GM19239 (cell line): ENCODE measurements at places on chromosomes 2 and 18.

DNA sequence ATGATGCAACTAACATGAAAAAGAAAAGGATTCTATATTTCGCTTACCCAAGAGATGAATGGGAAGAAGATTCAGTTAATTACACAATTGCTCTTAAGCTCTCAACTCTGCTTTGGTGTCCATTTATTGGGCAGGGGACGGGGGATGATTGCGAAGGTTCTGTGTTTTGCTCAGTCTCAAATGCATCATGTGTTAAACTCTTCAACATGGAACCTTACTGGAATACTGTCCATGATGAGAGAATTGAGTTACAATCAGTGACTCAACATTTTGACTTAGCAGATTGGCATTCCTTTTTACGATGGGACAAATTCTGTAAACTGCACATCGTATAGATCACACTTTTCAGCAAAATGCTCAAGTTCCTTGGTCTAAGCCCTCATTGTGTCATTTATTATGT, 135.6 kb downstream of the RBMS1 start:
- DNase-seq, result no peak

DNA sequence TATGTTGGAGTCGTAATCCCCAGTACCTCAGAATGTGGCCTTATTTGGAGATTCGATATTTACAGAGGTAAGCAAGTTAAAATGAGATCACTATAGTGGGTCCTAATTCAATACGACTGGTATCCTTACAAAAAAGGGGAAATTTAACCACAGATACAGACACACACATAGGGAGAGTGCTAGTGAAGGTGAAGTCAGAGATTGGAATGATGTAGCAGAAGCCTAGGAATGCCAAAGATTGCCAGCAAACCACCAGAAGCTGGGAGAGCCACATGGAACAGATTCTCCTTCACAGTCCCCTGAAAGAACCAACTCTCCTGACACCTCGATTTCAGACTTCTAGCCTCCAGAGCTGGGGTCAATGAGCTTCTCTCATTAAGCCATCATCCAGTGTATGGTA, 17.7 kb upstream of the ACTR3 start:
- no peak for DNase-seq

DNA sequence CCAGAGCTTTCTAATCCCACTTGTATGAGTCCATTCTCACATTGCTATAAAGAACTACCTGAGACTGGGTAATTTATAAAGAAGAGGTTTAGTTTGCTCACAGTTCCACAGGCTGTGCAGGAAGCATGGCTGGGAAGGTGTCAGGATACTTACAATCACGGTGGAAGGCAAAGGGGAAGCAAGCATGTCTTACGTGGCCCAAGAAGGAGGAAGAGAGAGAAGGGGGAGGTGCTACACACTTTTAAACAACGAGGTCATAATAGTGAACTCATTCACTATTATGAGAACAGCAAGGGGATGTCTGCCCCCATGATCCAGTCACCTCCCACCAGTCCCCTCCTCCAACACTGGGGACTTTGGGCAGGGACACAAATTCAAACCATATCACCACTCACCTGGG, 67.8 kb downstream of the TTC32 start:
- no peak for DNase-seq

- no peak for DNase-seq
Observed at GRCh38 chr18:44637210-44638033, 43.3 kb upstream of the SETBP1 start.

GRCh38 chr18:67074309-67074708, 442.2 kb downstream of the DSEL start:
- no peak for DNase-seq
